ENCODE measurements at places on chromosomes 7 and 10. TPM values are rescaled to one million over a fixed set of nuclear protein-coding genes. Genes with fewer than 3 reads are reported as not detected.

Gene RET
- 0.09 TPM for total RNA-seq

Gene PRSS37
- not detected for total RNA-seq

Gene PRKCQ
- 0.75 TPM for total RNA-seq

Gene SCIN
- total RNA-seq: 0.09 TPM

Gene SPDYE16
- total RNA-seq: not detected

Gene GSAP
- 2.8 TPM for total RNA-seq

Gene PRSS2
- total RNA-seq: not detected

Gene GARIN1A
- 0.28 TPM for total RNA-seq

Gene LIPF
- total RNA-seq: not detected

Gene CLEC5A
- total RNA-seq: not detected

Gene CCDC146
- 1.4 TPM for total RNA-seq

Gene FXYD4
- not detected for total RNA-seq

Gene BMPER
- total RNA-seq: 8.8 TPM

Gene MACC1
- under 0.01 TPM for total RNA-seq

Gene OR9A2
- total RNA-seq: not detected

Gene CHRM2
- not detected for total RNA-seq

Gene AMPH
- total RNA-seq: 0.09 TPM

Gene OPN4
- total RNA-seq: not detected

Gene GATA3
- 0.09 TPM for total RNA-seq

Gene BICC1
- total RNA-seq: 0.45 TPM

Gene RAB11FIP2
- 8.6 TPM for total RNA-seq

Gene SUMF2
- total RNA-seq: 130 TPM

Gene SEMA3A
- total RNA-seq: 47.7 TPM

Gene ATOH7
- not detected for total RNA-seq

Gene FGFBP3
- 0.09 TPM for total RNA-seq

Gene ARHGAP19
- total RNA-seq: 11.8 TPM

Gene PPP1R17
- total RNA-seq: not detected

Gene PNLIPRP1
- not detected for total RNA-seq

Gene CD36
- 1.5 TPM for total RNA-seq

Gene ZNF804B
- not detected for total RNA-seq

Gene ECHDC3
- 1.8 TPM for total RNA-seq

Gene EIF5AL1
- 0.38 TPM for total RNA-seq

Gene CCDC136
- total RNA-seq: 3.6 TPM

Measured in endothelial cell of coronary artery (primary cell).